ENCODE measurements at places on chromosomes 3 and 15. TPM values are rescaled to one million over a fixed set of nuclear protein-coding genes. Genes with fewer than 3 reads are reported as not detected.

Gene ZNF35
- 6.7 TPM for total RNA-seq

Gene LRRIQ4
- not detected for total RNA-seq

Gene LRRC31
- not detected for total RNA-seq

Gene CHRNA5
- total RNA-seq, result 5.2 TPM

Gene COLQ
- total RNA-seq, result 1.3 TPM

Gene CFAP100
- not detected for total RNA-seq

Gene BHLHE40
- total RNA-seq, result 86.6 TPM

Gene MEGF11
- total RNA-seq, result not detected

Gene RETNLB
- not detected for total RNA-seq

Gene PLA2G4E
- total RNA-seq, result not detected

Gene CLDN11
- 0.38 TPM for total RNA-seq

Gene NR2E3
- total RNA-seq, result not detected

Gene USP3
- total RNA-seq, result 40.9 TPM

Gene PIERCE2
- total RNA-seq, result 0.30 TPM

Gene DNAH12
- 0.05 TPM for total RNA-seq

Data from activated T-cell treated with anti-CD3 and anti-CD28 coated beads, Interleukin-2, amount 50 U/mL, for 4 hours (primary cell).